Hematopoietic multipotent progenitor cell (in vitro differentiated cells): ENCODE measurements at places on chromosomes 12 and 14.

DNA sequence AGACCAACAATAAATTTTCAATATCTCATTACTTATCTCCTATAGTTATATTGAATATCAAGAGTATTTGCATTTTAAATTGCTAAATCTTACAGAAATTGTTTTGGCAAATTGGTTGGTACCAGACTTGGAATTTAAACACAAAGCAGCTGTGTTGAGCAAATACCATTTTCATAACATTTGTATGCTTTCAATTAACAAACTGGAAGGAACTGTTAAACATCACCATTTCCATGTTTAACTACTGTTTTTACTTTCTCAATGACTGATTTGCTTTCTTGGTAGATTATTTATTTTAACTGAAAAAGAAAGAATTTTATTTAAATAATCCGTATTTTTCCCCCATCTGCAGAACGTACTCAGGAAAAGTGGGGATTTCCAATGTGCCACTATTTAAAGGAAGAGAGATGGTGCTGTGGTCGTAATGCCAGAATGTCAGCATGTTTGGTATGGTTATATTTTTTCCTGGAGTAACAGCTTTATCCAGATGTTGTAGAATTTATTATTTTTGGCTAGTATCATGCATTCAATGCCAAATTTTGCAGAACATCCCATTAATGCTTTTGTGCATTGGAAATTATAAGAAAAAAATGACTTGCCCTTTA, 72.3 kb downstream of the METTL25 start:
- no peak for DNase-seq

DNA sequence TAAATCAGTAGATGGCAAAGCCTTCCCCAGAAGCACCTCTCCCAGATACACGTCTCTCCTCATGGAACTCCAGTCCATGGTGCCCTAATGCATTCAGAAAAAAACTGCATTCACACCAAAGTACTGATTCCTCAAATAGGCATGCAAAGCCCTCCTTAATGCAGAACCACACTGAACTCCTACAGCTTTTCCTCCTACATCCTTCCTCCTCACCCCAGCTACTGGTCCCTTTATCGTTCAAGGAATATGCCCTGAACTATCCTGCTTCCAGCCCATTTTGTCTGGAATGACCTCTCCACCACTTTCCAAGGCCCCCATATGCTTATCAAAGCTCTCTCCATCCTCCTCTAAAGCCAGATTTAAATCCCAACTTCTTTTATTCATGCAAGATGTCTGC, 21.3 kb downstream of the SMUG1 start:
- DNase-seq = no peak

- no peak for DNase-seq
Measured at GRCh38 chr12:1515010-1515409, 79.4 kb downstream of the FBXL14 start.

DNA sequence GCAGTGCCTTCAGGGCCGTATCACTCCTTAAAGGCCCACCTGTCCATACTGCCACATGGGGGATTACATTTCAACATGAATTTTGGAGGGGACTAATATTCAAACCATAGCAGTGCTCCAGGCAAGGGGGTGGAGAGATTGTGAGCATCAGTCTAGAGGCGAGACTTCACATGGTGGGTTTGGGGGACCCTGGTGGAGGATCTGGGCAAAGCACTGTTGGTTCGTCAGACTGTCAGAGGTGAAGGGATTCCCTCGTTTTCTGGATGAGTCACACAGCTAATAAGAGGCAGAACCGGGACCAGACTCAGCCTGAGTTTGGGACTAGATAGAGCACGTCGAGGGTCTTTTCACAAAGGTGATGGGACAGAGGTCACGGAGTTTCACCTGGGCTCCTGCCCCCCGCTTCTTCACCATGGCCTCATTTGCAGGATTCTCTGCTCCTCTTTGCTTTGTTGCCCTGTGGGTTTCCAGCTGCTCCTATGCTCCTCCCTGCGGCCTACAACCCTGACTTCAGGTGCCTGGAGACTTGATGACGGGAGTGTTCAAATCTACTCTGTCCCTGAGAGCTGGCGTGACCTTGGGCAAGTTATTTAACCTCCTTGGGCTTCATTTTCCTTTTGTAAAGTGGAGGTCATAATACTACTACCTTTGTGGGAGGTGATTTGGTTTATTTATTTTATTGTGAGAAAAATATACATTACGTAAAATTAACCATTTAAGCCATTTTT, 41.5 kb downstream of the TEAD4 start:
- DNase-seq = no peak

DNA sequence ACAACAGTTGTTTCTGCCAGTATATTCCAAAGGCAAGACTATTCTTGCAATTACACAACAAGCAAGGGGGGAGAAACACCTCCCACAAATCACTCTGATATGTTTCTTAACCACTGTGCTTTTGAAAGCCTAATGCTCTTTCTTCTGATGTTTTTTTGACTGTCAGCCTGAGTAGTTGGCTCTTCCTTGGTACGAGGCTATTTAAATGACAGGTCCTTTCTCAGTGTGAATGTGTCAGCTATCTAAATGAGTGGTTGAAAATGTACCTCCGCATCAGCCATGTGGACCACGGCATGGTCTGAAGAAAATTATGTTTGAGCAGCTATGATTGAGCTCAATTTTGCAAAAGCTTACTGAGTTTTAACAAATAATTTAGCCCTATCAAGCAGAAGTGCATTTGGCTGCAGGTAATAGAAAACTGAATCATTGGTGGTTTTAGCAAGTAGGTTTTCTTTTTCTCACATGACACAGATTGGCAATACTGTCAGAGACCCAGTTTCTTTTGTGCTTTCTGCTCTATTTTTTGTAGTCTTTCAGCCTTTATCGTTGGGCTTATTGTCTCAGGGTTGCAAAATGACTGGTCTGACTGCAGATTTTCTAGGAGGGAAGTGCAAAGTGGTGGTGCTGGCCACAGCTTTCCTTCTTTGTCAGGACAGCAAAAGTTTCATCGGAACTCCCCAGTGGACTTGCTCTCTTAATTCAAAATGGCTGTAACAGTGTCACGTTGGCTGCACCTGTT, 162.8 kb downstream of the RGS6 start:
- no peak for DNase-seq

DNA sequence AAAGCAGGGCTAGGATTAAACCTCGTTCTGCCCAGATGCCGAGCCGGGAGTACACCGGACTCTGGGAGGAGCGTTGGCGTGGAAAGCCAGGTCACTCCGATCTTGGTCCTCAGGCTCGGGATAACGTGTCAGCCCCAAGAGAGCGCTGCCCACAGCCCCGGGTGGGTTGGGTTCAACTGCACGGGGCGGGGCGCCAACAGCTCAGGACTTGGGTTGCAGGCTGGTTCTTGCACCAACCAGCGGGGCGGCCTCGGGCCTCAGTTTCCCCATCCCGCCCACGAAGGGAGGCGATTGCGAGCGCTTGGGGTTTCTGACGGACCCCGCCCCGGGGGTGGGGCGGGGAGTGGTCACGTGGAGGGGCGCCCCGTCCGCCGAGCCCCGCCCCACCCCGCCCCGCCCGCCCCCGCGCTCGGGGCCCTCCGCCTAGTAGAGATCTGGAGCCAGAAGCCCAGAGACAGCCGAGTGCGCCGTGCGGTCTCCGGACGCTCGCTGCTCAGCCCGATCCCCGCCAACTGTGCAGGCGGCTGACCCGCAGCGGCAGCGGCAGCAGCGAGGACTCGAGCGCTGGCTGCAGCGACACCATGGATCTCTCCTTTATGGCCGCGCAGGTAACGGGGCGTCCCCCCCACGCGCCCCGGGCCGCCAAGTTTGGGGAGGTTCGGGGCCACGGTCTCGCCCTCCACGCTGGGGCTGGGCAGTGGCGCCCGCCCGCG, at the start of gene C14orf132:
TSS of gene C14orf132 (plus strand) at position 443 of the 713 bp plus-strand sequence. CDS start at position 582, 139 bp downstream.
- no peak for DNase-seq

GRCh38 chr12:53631721-53632120, 5.5 kb upstream of the ATF7 start:
- no peak for DNase-seq

DNA sequence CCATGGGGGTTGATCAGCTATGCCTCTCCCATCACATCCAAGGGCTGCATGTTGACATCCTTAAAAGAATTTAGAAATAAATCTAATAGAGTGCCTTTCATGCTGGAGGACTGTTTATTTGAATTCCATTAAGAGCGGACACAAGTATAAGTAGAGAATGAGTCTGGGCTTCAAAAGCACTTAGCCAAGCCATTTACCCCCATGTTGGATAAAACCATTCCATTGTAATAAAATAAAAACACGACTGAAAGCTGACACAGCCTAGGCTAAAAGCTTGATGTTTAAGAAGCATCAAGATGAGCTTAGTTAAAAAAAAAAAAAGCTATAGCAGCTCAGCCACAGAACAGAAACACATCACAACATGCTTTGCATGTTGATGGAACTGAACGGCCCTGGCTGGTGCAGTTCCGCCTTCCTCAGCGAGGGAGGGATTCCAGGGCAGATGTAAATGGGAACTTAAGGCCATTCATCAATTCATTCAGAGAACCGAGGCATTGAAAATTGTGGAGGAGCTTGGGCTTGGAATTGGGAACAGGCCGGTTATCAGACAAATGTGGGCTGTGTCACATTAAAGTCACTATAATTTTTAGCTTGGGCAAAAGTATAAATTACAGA, 41.2 kb downstream of the TMEM132D start:
- no peak for DNase-seq

DNA sequence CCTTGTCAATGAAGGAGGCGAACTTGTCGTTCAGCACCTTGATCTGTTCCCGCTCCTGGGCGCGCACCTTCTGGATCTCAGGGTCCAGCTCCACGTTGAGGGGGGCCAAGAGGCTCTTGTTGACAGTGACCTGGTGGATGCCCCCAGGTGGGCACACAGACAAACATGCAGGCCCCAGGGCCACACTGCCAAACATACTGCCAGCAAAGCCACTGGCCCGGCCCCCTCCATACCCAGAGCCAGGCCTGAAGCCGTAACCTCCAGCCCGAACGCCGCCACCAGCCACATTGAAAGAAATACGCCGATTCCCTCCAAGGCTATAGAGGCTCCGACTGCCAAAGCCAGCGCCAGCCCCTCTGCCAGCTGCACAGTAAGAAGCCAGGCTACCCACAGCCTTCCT, 337 bp downstream of the KRT74 start:
- no peak for DNase-seq

- peak; percentile 73 for DNase-seq
Measured at GRCh38 chr12:6423267-6424007, 21.3 kb upstream of the CD27 start.

DNA sequence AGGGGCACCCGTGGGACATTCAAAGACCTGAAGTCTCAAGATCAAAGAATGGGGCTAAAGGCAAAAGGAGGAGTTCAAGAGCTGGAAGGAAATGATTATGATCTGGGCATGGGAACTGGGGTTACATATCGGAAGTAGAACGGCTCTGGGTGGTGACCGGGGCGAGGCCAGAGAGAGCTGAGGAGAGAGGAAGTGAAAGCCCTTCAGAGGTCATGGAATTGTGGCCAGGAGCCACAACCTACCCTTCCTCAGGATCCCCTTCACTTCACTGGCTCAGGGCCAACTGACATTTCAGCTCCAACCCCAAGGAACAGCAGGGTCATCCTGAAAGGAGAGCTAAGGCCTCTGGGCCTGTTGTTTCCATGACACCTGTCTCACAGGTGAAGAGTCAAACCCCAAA, 57.8 kb downstream of the GALNT16 start:
- DNase-seq = no peak

- DNase-seq = no peak
Measured at GRCh38 chr14:103854017-103854808, 6.8 kb upstream of the PPP1R13B start.
